Activated T-helper 1 cell treated with anti-CD3 and anti-CD28 coated beads, Interleukin-12 subunit alpha, Interleukin-12 subunit beta, Interleukin-2, Interleukin-4 antibody, amounts not matched to agents 30 ng/mL and 10 ng/mL and 1 ng/mL, durations not matched to agents 14 hours and 24 hours and 36 hours (primary cell): ENCODE measurements at places on chromosomes 5 and 9. TPM values are rescaled to one million over a fixed set of nuclear protein-coding genes. Genes with fewer than 3 reads are reported as not detected.

Gene GLIPR2
- total RNA-seq = 26.3 and 27.5 TPM in 2 replicates

GRCh38 chr5:173556142-173557028 is 60.1 kb downstream of the BOD1 start:
- no peak overlapping the region for H3K27ac ChIP-seq
- DNase-seq = no peak
- H3K27me3 ChIP-seq = peaks cover 7% of the 10 kb centered on the region
- H3K4me1 ChIP-seq = no peaks in the 10 kb centered on the region
- no peaks in the 10 kb centered on the region for H3K36me3 ChIP-seq
- no peak overlapping the region for H3K4me3 ChIP-seq

GRCh38 chr5:135444881-135445280 is 2.3 kb downstream of the DCANP1 start:
- no peak overlapping the region for H3K27ac ChIP-seq
- H3K4me1 ChIP-seq = no peaks in the 10 kb centered on the region
- DNase-seq = no peak
- H3K4me3 ChIP-seq = no peak overlapping the region
- no peaks in the 10 kb centered on the region for H3K36me3 ChIP-seq
- H3K27me3 ChIP-seq = peaks cover 2% of the 10 kb centered on the region

DNA sequence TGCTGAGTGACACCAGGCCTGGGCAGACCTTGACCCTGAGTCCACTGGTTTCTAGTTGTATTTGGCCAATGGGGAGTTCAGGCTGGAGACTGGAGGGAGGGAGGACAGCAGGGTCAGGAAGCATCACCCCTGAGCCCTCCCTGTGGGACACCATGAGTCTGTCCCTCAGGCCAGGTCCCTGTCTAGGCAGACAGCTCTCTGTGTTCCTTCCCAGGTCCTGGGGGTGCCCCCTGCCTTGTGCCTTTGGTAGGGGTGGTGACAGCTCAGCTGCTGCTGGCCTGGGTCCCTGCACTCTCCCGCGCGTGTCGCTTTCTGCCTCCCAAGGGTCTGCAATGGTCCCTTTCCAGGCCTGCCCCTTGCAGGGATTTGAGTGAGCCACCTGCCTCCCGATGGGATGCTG is 125.5 kb downstream of the OLFM1 start:
- no peak overlapping the region for H3K4me3 ChIP-seq
- no peak overlapping the region for H3K27ac ChIP-seq
- no peak for DNase-seq
- no peaks in the 10 kb centered on the region for H3K4me1 ChIP-seq

- peaks cover 2% of the 10 kb centered on the region for H3K36me3 ChIP-seq
- H3K27me3 ChIP-seq = no peaks in the 10 kb centered on the region
- no peaks in the 10 kb centered on the region for H3K4me1 ChIP-seq
- no peak overlapping the region for H3K27ac ChIP-seq
- DNase-seq = no peak
- no peak overlapping the region for H3K4me3 ChIP-seq
These were observed 28.7 kb upstream of the ECM2 start for GRCh38 chr9:92564504-92564903.

DNA sequence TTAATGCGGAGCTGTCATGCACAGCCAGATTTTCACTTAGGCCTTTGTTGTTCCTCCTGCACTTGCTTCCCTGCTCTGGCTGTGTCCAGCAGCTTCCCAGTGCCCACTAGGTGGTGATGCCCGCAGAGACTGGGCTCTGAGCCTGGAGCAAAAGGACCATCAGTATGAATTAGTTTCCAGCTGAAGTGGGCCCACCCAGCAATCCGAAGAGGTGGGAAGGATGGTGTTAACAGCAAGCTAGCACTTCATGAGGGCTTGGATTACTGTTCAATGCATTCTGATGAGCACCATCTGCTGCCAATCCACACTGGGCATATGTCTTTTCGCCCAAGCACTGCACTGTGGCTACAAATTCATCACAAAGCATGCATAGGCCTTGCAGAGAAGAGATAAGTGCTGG is 459.1 kb downstream of the SPOCK1 start:
- no peaks in the 10 kb centered on the region for H3K36me3 ChIP-seq
- no peaks in the 10 kb centered on the region for H3K27me3 ChIP-seq
- no peak overlapping the region for H3K27ac ChIP-seq
- H3K4me3 ChIP-seq = no peak overlapping the region
- DNase-seq = no peak

- H3K36me3 ChIP-seq = no peaks in the 10 kb centered on the region
- H3K27me3 ChIP-seq = peaks cover 37% of the 10 kb centered on the region
- no peak overlapping the region for H3K4me3 ChIP-seq
- no peak overlapping the region for H3K27ac ChIP-seq
- DNase-seq = no peak
These were observed 13.1 kb upstream of the MAP3K1 start for GRCh38 chr5:56802205-56802604.

- no peak for DNase-seq
- no peak overlapping the region for H3K4me3 ChIP-seq
- H3K4me1 ChIP-seq = no peaks in the 10 kb centered on the region
- H3K36me3 ChIP-seq = no peaks in the 10 kb centered on the region
- H3K27me3 ChIP-seq = peaks cover 13% of the 10 kb centered on the region
- no peak overlapping the region for H3K27ac ChIP-seq
These were observed 52.8 kb upstream of the CCDC112 start for GRCh38 chr5:115349001-115349817.

Gene CBY3
- 0.66 and 1.0 TPM in 2 replicates for total RNA-seq

Gene CCDC112
- total RNA-seq = 0.22 and 0.29 TPM in 2 replicates

DNA sequence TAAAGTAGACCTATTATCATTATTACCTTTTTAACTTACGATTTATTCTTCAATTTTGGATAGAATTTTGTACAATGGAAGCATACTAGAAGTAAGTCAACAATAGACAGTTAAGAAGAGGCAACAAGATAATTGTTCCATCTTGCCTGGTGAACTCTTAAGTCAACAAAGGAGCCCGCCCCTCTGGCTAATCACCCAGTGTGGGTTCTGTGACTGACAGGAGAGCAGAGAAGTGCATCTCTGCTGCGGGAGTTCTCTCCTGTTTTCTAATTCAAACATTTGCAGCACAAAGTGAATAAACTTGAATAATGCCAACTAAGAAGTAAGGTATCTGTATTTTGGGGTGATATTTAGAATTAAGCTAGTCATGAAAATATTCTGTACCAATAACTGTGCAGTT is 6.7 kb upstream of the ISL1 start:
- no peak for DNase-seq
- no peak overlapping the region for H3K27ac ChIP-seq
- H3K4me1 ChIP-seq = no peaks in the 10 kb centered on the region
- no peaks in the 10 kb centered on the region for H3K36me3 ChIP-seq
- no peak overlapping the region for H3K4me3 ChIP-seq

DNA sequence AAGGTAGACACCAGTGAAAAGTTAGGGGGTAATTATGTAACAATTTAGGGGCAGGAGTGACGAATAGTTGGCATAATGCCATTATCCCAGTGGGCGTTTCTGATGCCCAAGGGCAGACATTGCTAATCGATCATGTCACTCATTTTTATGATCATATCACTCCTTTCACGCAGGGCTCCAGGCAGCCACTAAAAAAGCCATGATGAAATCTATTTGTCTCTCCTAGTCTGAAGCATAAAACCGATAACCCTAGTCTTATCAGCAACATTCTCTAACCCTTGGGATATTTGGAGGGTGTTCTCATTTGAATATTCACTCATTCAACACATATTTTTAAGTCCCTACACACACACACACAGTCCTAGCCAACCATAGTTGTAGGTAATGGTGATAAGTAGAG is 114.9 kb downstream of the NMUR2 start:
- DNase-seq = no peak
- no peak overlapping the region for H3K4me3 ChIP-seq
- H3K36me3 ChIP-seq = no peaks in the 10 kb centered on the region
- H3K27me3 ChIP-seq = no peaks in the 10 kb centered on the region

DNA sequence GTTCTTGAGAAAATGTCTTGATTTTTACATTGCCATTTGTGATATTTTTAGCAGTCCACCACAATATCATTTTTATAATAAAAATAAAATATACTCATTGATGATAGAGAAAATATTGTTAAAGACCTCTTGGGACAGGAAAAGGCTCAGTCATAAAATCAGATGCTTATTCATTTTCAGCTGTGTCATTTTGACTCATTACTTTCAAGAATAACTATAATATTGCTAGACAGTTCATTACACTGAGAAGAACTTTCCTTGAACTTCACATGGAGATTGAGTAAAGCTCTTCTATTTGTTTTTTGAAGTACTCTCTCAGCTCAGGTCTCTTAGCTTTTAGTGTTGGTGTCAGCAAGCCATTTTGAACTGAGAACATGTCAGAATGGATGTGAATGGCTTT is 8.5 kb upstream of the MEIKIN start:
- no peak for DNase-seq
- no peak overlapping the region for H3K4me3 ChIP-seq
- no peak overlapping the region for H3K27ac ChIP-seq
- peaks cover 15% of the 10 kb centered on the region for H3K36me3 ChIP-seq

GRCh38 chr5:107289030-107289714 is 381.6 kb downstream of the EFNA5 start:
- no peaks in the 10 kb centered on the region for H3K36me3 ChIP-seq
- no peak for DNase-seq
- H3K4me3 ChIP-seq = no peak overlapping the region
- H3K4me1 ChIP-seq = peaks cover 15% of the 10 kb centered on the region
- peaks cover 2% of the 10 kb centered on the region for H3K27me3 ChIP-seq
- H3K27ac ChIP-seq = peak overlapping the region; percentile 26

- no peak overlapping the region for H3K27ac ChIP-seq
- H3K4me3 ChIP-seq = no peak overlapping the region
- H3K27me3 ChIP-seq = no peaks in the 10 kb centered on the region
- no peaks in the 10 kb centered on the region for H3K4me1 ChIP-seq
These were observed 395.3 kb downstream of the OSTF1 start for GRCh38 chr9:75483636-75484035.

DNA sequence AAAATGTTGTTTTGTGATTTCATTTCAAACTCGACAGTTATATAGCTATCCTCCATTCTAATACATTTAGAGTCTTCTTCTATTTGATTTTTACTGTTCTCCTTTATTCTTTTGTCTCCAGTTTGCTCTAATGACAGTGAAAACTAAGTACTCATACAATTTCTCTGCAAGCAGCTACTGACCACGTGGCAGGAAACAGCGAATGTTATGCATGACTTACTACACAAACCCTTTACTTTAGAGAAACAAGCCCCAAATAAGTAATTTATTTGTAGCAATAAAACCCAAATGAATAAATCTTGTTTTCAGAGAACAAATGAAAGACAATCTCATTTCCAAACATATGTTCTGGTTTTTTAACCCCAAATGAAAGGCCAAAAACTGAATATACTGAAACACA is 41.9 kb downstream of the CDH6 start:
- H3K27me3 ChIP-seq = no peaks in the 10 kb centered on the region
- no peaks in the 10 kb centered on the region for H3K36me3 ChIP-seq
- no peak overlapping the region for H3K27ac ChIP-seq
- no peaks in the 10 kb centered on the region for H3K4me1 ChIP-seq
- no peak overlapping the region for H3K4me3 ChIP-seq
- DNase-seq = no peak

Gene GABRA1
- total RNA-seq = not detected in 2 replicates

Gene HNRNPAB
- 459 and 472 TPM in 2 replicates for total RNA-seq

- H3K36me3 ChIP-seq = no peaks in the 10 kb centered on the region
- H3K4me1 ChIP-seq = no peaks in the 10 kb centered on the region
- no peak overlapping the region for H3K4me3 ChIP-seq
- H3K27ac ChIP-seq = no peak overlapping the region
These were observed 661.6 kb downstream of the LRRC70 start for GRCh38 chr5:63240063-63240755.

DNA sequence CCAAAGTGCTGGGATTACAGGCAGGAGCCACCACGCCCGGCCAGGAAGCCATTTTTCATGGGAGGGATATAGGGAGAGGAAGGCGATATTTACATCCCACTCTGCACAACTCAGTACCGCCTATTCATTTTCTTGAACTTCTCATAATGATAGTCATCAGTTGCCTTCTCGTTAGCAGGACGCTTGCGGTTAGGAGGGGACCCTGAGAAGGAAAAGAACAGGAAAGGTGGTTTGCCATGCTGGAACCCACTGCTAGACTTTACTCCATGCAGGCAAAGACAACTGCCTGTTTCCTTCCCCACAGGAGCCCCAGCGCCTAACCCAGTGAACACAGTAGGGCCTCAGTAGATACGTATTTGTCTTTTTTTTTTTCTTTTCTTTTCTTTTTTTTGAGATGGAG is 4.1 kb upstream of the TOR1A start:
- no peaks in the 10 kb centered on the region for H3K27me3 ChIP-seq
- no peak overlapping the region for H3K27ac ChIP-seq
- H3K4me1 ChIP-seq = peaks cover 2% of the 10 kb centered on the region
- peaks cover 33% of the 10 kb centered on the region for H3K36me3 ChIP-seq
- no peak overlapping the region for H3K4me3 ChIP-seq

DNA sequence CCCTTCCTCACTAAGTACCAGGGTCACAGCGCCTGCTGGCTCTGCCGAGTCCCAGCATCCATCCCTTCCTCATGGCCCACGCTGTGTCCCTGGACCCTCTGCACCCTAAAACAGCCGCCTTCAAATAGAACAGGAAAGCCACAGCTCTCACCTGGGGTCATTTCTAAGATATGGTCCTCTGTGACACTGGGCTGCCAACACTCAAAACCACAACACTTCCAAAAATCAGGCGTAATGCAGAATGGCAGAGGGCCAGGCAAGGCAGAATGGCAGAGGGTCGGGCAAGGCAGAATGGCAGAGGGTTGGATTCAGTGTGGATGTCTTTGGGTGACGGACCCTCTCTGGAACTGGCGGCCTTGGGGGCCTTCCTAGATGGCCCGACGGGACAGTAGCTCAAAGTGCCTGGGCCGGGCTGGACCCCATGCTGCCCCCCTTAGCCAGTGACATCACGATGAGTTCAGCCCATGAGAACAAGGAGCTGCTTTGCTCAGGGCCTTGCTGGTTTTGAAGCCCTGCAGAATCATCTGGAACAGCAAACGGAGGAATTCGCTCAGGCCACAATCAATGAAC is 35.3 kb downstream of the ZDHHC11B start:
- no peak overlapping the region for H3K4me3 ChIP-seq
- no peaks in the 10 kb centered on the region for H3K4me1 ChIP-seq
- H3K27me3 ChIP-seq = no peaks in the 10 kb centered on the region
- H3K36me3 ChIP-seq = no peaks in the 10 kb centered on the region
- DNase-seq = no peak

- peaks cover 2% of the 10 kb centered on the region for H3K36me3 ChIP-seq
- H3K4me1 ChIP-seq = peaks cover 37% of the 10 kb centered on the region
- no peak overlapping the region for H3K27ac ChIP-seq
- H3K27me3 ChIP-seq = no peaks in the 10 kb centered on the region
- H3K4me3 ChIP-seq = no peak overlapping the region
These were observed 16.5 kb downstream of the BICD2 start for GRCh38 chr9:92748233-92748497.
